ENCODE measurements at places on chromosomes 5 and 9. TPM values are rescaled to one million over a fixed set of nuclear protein-coding genes. Genes with fewer than 3 reads are reported as not detected.

DNA sequence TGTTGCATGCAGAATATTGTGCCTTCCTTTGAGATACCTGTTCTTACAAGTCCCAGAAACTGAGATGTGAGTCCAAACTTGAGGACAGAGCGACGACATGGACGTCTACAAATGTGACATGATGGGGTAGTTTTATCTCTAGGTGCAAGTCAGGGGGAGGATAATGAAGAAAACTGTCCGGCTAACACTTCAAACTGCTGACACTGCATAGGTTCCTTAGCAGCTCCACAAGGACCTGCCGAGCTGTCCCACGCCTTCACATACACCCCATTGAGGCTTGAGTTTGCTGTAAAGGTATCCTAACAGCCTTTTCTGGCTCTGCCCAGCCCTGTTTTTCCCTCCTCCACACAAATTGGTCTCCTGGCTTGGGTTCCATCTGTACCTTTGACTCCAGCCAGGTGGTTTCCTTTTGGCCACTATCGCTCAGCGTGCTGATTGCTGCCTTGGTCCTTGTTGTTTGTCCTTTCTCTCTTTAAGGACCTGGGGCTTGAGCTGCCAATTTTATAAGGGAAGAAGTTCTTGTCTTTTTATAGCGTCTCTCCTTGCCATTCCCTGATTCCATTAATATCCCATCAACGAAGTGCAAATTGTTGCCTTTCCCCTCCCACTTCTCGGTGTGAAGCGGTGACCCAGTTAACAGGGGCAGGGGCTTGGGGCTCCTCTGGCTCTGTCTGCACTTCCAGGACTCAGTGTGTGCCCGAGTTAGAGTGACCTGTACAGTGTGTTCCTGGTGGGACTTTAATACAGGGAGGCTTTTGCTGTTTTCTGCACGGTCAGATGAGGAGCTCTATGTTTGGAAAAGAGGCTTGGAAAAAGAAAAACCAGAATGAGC is 100.3 kb downstream of the PCSK1 start:
- DNase-seq, result no peak

DNA sequence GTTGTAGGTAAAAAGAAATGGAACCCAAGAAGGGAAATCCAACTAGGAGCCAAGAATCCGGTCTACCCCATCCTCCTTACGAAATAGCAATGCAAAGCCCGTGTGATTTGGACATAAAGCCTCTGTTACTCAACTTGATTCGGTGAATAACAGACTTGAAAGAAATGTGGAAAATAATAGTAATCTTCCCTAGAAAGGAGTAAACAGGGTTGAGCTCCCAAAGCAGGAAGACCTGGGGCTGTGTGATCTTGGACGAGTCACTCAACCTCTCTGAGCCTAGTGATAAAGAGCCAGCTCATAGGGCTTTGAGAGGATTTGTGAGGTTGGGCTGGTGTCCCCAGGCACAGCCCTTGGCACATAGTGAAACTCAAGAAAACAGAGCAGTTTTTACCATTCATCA is 42.7 kb upstream of the IL17B start:
- peak; percentile 5 for DNase-seq

GRCh38 chr5:77957931-77958521 is 181.9 kb upstream of the TBCA start:
- DNase-seq, result no peak

GRCh38 chr5:43338862-43339261 is 25.6 kb upstream of the HMGCS1 start:
- no peak for DNase-seq

GRCh38 chr5:150759334-150759583 is 442 bp upstream of the DCTN4 start:
- no peak for DNase-seq

GRCh38 chr9:36888551-36888950 is 145.5 kb downstream of the PAX5 start:
- no peak for DNase-seq

- no peak for DNase-seq
These were observed 6.8 kb downstream of the FAM219A start for GRCh38 chr9:34451545-34451944.

GRCh38 chr5:83503662-83504061 is 32.1 kb downstream of the VCAN start:
- DNase-seq, result no peak

DNA sequence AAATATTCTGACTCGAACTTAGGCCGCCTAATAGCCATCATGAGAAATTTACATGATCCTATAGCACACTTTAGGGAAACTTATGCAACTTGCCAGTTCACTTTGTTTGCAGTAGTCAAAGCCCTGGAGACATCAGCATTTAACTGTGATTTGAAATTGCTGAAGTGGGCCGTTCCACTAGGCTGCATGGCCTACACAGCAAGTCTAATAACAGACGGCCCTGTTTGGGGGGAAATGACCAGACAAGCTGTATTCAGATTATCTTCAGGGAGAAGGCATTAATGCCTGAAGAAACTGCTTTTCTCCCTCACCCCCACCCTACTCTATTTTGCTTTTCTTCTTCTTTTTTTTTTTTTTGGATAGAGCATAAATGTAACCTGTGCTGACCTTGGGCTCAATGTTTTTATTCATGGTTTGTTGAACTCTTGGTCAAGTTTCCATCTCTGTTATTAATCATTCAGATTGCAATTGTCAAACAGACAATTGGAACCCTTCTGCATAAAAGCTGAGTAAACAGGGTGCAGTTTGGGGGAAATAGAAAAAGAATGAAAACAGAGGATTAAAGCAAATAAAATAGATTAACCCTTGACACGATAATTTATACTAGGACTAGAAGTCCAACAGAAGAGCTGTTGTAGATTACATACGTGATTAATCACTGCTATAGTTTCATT is 1928.2 kb upstream of the WWC1 start:
- DNase-seq, result no peak

- DNase-seq, result no peak
These were observed 127.2 kb downstream of the PDE8B start for GRCh38 chr5:77337686-77338085.

DNA sequence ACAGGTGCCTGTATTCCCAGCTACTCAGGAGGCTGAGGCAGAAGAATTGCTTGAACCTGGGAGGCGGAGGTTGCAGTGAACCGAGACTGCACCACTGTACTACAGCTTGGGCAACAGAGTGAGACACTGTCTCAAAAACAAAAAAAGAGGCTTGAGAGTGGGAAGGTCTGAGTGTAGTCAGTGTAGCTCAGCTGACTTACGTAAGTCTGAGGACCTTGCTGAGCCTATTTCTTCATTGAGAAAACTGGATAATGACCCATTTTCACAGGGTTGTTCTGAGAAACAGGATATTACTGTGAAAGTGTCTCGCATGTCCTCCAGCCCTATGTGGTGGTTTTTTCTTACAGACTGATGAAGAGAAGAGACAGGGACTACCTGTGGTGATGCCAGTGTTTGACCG is 66.7 kb downstream of the WDR41 start:
- DNase-seq, result no peak

DNA sequence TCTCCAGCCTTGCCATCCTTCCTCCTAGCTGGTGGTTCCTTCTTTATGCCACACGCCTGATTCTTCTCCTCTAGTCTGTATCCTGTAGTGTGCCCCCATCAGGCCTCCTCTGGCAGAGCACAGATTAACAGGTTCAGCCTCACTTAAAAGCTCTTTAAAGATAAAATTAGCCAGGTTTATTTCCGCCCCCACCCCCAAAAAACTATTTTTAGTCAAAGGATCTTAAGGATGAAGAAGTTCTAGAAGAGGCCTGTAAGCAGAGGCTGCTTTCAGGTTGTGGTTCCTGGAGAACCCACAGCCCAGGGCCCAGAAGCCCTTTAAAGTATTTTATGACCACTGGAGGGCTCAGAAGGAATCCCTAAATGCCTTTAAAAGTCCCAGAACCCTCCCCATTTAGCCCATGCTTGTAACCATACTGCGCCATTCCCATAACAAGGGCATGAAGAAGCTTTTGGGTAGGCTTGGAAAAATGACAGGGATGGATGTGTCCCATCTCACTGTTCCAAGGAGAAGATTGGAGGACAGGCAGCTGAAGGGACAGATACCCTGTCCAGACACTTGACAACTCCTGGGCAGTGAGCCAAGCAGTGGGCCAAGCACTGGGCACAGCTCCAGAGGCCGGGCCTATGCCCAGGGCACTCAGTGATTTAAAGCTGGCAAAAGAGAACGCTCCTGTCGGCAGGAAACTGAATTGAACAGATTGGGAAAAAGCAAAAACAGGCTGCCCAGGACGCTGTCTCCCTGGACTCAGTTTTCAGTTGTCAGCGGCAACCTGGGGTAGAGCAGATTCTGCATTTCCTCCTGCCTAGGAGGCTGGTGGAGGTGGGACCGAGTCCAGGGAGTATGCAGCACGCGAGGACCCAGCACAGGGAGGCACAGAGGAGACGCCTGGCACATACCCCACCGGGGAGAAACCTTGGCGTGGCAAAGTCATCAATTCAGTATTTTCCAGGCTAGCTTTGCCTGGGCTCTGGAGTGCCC is 106.3 kb upstream of the SSBP2 start:
- peak; percentile 74 for DNase-seq

GRCh38 chr9:123894822-123895221 is 35.1 kb downstream of the DENND1A start:
- no peak for DNase-seq

GRCh38 chr5:169921949-169922348 is 58.3 kb downstream of the INSYN2B start:
- DNase-seq, result no peak

DNA sequence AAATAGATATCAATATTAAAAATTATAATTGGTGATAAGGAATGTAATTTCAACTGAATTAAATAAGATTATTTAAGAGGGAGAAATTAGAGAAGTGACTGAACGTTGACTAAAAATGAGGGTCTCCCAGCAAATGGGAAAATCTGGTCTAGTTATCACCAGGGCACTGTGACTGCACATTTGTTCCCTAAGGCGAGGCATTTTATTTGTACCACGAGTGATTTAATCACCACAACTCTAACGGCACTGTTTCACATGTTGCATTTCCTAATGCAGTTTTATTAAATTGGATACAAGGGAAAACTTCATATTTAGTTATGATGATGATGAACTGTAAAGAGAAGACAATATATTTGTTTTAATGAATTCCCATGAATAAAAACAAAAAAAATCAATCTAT is 26.4 kb upstream of the FAM240B start:
- no peak for DNase-seq

DNA sequence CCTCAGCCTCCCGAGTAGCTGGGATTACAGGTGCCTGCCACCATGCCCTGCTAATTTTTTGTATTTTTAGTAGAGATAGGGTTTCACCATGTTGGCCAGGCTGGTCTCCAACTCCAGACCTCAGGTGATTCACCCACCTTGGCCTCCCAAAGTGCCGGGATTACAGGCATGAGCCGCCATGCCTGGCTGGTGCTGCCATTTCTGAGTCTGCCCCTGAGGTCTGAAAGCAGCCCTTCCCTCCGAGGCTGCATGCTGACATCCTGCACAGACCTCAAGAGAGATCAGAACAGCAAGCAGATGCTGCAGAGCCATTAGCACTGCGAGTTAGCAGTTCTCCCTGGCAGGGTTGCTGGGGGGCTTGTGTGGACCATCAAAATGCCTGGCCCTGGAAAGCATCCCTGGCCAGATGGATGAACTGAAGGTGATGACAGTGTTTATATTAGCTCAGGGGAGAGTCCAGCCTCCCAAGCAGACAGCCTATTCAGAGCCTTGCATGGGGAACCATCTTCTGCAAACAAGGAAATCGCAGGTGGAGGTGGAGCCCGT is 176.5 kb upstream of the PANK3 start:
- DNase-seq, result no peak

DNA sequence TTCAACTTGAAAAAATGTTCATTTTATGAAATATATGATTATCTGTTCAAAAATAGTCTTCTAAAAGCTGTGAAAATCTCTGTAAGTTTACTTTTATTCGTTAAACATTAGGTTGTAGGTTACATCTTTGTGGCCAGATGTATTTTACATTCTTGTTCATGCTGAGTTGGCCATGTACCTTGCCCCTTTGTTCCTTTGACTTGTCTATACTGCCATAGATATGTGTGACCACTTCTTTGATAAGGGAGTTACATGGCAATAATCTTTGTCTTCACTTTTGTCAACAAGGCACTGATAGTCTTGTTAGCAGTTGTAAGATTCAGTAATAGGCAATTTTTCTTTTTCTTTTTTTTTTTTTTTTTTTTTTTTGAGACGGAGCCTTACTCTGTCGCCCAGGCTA is 15.9 kb downstream of the SEC24A start:
- no peak for DNase-seq

GRCh38 chr5:6722015-6722414 is 8.8 kb downstream of the TENT4A start:
- no peak for DNase-seq

DNA sequence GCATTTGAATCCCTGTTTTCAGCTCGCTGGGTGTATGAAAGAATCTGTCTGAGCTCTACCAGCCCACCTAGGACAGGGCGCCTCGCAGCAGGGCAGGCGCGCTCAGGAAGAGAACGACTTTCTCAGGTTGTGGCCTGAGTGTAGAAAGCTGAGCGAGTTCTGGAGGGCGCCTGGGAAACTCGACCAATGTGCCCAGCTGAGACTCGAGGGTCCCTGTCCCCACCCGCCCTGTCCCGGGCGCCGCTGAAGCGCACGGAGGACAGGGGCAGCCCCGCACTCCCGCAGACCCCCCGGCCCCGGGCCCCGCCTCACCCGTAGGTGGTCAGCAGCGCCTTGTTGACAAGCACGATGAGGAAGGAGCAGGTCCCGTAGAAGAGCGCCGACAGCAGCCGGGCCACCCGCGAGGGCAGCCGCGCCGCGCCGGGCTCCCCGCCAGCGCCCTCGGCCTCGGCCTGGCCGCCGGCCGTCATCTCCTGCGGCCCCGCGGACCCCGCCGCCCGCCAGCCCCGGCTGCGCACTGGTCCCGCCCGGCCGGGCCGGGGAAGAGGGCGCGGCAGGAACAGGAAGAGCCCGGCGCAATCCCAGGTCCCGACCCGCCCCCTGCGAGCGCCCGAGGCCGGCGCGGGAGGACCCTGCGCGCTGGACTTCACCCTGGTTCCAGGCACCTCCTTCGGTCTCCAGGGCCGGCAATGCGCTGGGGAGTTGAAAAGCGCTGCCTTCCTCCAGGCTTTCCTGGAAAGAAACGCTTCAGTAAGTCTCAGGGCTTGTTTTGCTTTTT is at the start of gene SLC35D2:
SLC35D2 (minus strand) TSS at position 547 of the 778 bp plus-strand sequence; CDS start at position 470, 77 bp downstream.
- peak; percentile 88 for DNase-seq

The GDF9 gene
- 0.09 TPM for total RNA-seq

The PTGS1 gene
- 29.2 TPM for total RNA-seq

The BTNL3 gene
- not detected for total RNA-seq

The CCDC183 gene
- 2.4 TPM for total RNA-seq

The STOM gene
- total RNA-seq, result 151 TPM

The COL15A1 gene
- 65.9 TPM for total RNA-seq

Data from right cardiac atrium (tissue), 5 donors.